ENCODE measurements at places on chromosomes 3 and 15.

DNA sequence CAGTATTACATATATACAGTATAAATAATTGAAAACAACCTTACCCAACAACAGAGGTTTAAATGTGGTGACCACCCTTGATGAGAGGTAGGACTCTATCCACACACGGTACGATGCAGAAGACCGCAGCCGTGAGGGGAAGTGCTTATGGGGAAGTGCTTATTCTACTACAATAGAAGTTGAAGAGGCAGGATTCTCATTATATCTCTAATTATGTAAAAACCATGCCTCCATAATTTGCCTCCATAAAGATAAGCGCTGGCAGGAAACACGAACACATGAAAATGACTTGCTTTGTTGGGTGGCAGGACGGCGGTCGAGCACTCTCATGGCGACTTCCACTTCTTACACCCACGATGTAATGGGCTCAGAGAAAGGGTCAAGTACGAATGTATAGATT lies 7.2 kb upstream of the MUC13 start:
- no peak for DNase-seq

DNA sequence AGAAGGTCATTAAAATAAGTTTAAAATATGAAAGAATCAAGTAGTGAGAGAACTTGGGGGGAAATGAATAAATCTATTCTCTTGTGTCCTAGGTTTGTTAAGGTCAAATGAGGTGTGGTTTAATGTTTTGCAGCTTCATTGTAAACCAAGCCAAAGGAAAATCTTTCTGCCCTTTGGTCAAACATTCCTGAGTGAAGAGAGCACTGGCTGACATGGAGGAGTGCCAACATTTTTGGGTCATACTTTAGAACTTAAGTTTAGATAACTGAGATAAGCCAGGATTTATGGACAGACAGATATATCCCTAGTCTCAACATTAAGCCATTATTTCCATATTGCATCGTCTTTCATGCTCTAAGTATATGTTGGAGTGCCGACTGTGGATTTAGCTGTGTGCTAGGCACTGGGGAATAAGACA lies 66.4 kb downstream of the PTPRG start:
- DNase-seq: no peak

- DNase-seq: no peak
Observed at GRCh38 chr3:32861681-32862080, 43.9 kb downstream of the TRIM71 start.

GRCh38 chr3:157104928-157105652 lies 54.9 kb downstream of the CCNL1 start:
- DNase-seq: no peak

GRCh38 chr3:20043396-20043795 lies 3.1 kb downstream of the KAT2B start:
- DNase-seq: no peak

GRCh38 chr3:3333571-3333970 lies 154.1 kb upstream of the CRBN start:
- no peak for DNase-seq

DNA sequence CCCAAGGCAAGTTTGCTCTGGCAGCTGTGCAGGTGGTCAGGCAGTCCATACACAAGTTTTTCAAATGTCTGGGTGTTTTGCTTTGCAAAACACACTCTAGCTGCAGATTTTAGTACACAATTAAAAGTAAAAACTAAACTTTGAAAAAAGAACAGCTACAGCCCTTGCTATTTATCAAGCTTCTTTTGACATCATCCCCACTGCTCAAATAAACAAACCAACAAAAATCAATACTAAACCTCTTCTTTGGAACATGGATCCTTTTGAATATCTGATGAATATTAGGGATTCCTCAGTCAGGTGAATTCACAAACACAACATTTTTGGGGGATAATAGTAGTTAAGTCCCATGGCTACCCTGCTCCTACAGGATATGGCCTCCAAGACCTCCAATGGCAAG lies 249.2 kb downstream of the SUCLG2 start:
- DNase-seq: no peak

DNA sequence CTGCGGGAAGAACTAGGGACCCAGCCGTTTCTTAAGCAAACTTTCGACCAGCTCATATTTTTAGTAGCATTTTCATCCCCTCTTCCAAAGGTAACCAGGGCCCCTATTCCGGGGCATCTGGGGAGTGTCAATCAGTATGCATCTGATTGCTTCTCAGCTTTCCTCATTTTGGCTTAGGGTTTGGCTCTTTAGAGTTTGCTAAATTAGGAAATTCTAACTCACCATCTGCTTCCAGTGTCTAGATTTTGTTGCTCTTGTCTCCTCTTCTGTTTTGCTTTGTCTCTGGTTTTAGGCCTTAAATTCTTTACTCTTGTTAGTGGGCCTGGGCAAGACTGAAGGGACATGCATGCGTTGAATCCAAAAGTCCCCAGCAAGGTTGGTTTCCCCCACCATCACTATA lies 9.6 kb upstream of the ABTB1 start:
- no peak for DNase-seq

- no peak for DNase-seq
Observed at GRCh38 chr3:10986592-10986991, 6.0 kb upstream of the SLC6A1 start.

DNA sequence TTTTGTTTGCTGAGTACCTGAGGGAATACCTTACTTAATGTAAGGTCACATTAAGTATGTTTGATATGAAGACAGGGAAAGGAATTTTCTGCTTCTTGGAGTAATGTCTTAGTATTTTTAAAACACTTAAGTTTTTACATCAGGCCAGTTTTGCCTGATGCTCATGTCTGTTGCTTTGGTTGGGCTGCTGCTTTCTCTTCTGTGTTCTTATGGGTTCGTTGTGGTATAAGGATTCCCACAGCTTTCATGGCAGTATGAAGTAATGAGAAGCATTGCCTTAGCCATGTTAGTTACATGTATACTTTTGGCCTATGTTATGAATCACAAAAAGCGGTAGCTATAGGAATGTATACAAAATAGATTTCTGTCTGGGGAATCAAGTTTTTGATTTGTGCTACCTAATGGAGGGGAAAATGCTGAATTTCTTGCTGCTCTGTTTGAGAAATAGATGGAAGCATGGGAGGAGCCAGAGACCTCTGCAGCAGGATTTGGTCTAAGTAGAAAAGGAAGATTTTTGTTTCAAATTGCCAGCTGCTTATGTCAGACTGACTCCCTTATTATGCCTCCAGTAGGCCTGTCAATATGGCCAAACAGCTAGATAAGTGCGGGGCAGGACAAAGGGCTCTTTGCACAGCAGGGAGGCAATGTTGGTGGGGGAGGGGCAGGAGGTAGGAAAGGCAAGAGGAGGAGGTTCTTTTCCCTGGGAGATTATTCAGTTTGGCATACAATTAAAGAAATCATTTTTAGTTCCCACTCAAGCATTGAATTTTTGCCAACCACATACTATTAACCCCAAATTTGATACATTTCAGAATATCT lies 5.2 kb downstream of the SETD5 start:
- no peak for DNase-seq

- no peak for DNase-seq
Observed at GRCh38 chr15:68387381-68388143, 44.4 kb downstream of the ITGA11 start.

- DNase-seq: no peak
Observed at GRCh38 chr3:171784387-171784786, 25.9 kb downstream of the PLD1 start.
